ENCODE measurements at places on chromosomes 5 and 9.

- no peak for DNase-seq
These were observed 58.4 kb downstream of the PCSK1 start for GRCh38 chr5:96374653-96375052.

- DNase-seq = no peak
These were observed 115.6 kb downstream of the TRPM6 start for GRCh38 chr9:74772121-74772520.

DNA sequence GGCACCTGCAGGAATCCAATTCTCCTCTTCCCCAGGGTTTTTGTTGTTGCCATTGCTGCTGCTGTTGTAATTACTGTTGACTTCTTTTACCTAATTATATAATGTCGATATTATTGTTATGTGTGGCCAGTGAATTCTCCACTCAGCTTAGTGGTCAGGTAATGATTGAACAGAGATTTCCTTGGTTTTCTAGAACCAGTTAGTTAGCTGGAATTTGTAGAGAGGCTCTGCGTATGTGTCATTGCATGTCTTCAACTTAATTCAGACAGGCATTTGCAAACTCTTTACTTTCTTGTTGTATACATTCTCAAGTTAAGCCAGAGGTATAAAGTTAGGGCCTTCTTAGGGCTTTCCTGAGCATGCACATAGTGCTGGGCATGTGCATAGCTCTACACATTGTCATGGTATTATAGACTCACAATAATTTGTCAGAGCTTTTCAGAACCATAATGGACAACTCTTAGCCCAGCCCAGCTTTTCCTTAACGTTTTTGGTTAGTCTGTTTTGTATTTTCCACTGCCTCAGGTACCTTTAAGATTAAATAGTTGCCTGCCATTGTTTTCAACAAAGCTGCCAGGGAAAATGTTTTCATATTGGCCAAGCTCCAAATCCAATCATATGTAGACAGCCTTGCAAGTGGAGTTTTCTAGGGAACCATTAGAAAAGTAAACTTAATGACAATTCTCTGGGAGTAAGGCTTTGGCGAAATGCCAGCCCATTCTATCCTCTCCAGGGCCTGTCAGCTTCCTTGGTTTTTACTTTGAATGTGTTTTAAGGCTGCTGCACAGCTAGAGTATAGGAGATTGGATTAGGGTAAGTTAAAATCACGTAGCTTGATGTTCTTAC lies 68.1 kb downstream of the UBE2R2 start:
- no peak for DNase-seq

- no peak for DNase-seq
These were observed 157.5 kb downstream of the EBF1 start for GRCh38 chr5:158942217-158942616.

DNA sequence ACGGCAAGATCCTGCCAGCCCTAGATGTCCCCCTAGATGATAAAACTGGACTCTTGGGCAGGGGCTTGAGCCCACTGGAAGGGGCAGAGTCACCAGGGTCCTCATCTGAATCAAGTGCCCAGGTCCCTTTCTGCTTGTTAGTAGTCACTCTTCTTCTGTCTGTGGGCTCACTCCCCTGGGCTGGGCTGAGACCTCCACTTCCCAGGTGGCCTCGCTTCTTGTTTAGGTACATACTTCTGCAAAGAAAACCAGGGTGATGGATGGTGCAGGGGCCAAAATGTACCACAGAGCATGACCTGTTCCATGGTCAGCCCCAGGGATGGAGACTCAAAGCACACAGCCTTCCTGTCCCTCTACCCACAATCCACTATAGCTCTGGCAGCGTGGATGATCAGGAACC lies 845 bp upstream of the SLC46A2 start:
- no peak for DNase-seq

DNA sequence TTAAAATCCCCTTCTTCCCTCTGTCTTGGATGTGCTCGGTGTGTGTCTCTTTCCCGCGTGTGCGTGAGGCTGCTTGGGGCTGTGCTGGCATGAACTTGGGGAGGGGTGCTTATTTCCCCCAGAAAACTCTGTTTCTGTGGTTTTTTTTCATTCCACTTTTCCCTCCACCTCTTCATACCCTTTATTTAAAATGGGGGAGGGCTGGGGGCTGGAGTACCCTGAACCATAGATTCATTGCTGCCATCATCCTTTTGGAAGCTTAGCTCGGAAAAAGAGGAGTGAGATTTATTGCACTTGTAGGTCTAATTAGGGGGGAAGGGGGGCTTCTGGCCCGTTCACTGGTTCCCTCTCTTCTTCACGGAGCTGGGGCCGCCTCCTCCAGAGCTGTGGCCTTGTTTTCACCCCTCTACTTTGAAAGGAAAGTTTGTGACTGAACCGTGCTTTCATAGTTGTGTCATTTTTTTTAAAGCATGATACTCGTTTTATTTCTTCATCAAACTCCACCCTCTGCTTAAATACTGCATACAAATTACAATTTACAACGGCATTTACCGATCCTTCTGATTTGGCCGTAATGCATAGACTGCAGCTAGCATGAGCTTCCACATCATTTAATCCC lies 2.9 kb downstream of the NR2F1 start:
- no peak for DNase-seq

- no peak for DNase-seq
These were observed 167.9 kb upstream of the BRINP1 start for GRCh38 chr9:119537138-119537537.

- DNase-seq = no peak
These were observed 518.1 kb downstream of the AGTPBP1 start for GRCh38 chr9:85223506-85224125.

GRCh38 chr9:127494304-127494702 lies 43.0 kb downstream of the LRSAM1 start:
- no peak for DNase-seq

GRCh38 chr9:115687356-115687755 lies 466.2 kb upstream of the PAPPA start:
- DNase-seq = no peak

DNA sequence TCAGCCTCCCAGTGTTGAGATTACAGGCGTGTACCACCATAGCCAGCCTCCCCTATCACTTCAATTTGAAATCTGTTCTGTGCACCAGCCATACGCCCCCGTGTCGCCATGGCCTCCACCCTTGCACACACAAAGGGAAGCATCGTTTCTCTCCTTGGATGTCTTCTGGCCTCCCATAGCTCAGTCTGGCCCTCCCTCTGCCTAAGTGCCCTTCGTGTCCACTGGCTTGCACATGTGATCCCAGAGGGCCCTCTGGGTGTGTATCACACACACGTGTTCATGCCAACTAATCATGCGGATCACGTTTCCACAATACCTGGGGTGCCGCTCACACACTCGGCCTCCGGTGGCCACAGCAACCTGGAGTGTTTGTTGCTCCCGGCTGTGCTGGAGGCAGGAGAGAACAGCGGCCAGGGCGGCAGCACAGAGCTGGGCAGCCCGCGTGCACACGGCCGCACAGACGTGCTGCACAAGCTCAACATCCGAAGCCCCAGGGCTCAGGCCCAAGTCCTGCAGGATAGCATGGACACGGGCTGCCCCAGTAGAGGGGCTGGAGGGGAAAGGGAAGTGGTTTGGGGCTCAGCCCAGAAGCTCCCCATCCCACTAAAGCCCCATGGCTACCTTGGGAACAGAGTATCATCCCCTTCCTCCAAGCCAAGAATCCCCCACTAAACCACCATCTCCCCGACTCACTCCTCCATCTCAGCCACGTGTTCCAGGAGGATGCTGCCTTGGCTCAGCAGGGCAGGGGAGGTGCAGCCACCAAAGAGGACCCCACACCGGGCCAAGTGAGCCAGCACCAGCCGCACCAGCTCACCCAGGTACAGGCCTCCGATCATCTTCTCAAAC lies 10.9 kb downstream of the HK3 start:
- DNase-seq = no peak

- DNase-seq = no peak
These were observed 95.4 kb upstream of the DAB2 start for GRCh38 chr5:39520232-39520572.

DNA sequence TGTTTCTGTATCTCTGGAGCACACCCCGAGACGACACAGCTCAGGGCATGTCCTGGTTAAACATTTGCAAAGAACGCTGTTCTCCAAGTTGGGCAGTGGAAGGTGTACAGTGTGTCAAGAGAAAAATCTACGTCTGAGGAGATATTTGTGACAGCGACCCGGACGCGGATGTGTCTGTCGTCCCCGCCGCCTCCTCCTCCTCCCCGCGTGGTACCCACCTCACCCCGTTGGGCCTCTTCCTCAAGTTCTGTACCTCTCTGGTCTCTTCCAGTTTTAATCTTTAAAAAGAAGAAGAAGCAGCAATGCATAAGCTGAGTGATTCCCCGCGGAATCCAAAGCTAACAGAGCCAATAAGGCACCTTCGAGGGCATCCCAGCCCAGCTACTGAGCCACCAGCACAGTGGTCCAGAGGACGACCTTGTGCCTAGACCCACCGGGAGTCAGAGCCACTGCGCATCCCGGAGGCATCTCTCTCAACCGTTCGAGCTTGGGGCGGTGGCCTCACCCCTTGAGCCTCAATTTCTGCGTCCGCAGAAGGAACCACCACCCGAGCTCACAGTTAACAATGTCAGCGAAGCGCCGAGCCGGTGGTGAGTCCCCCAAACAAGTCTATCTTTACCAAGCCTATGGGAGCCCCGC lies 467 bp downstream of the C9orf78 start:
- DNase-seq = peak; percentile 7

DNA sequence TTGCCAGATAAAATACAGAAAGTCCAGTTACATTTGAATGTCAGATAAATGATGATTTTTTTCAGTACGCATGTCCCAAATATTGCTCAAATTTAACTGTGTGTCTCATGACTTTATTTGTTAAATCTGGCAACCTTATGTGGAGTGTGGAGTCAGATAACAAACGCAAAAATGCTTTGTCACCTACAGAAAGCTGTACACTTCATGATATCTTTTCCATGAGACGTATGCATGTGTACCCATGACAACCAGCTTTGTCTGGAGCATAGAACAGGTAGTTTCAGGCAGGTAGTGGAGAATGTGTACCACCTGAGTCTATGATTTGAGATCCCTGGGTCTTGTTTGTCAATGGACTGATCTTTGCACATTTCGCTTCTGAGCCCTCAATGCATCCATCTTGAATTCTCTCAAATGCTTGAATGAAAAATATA lies 105.5 kb upstream of the CPEB4 start:
- no peak for DNase-seq

DNA sequence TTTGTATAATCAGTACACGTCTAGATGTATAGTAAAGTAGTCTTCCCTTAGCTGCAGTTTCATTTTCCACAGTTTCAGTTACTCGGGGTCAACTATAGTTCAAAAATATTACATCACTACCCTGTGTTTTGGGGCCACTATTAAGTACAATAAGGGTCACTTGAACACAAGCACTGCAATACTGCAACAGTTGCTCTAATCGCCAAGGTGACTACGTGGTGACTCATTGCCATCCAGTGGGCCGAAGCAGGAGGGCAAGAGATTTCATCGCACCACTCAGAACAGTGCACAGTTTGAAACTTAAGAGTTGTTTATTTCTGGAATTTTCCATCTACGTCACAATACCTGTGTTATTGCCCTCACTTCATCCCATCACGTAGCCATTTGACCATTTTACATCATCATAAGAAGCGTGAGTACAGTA lies at the start of gene ARL14EPL:
Gene ARL14EPL (plus strand): TSS at position 379 of the 424 bp plus-strand sequence. CDS start 18,994 bp downstream, outside the sequence.
- peak; percentile 47 for DNase-seq

GRCh38 chr5:55600497-55601203 lies 65.9 kb upstream of the PLPP1 start:
- DNase-seq = no peak

GRCh38 chr5:128782446-128782845 lies 182.8 kb upstream of the SLC27A6 start:
- no peak for DNase-seq

DNA sequence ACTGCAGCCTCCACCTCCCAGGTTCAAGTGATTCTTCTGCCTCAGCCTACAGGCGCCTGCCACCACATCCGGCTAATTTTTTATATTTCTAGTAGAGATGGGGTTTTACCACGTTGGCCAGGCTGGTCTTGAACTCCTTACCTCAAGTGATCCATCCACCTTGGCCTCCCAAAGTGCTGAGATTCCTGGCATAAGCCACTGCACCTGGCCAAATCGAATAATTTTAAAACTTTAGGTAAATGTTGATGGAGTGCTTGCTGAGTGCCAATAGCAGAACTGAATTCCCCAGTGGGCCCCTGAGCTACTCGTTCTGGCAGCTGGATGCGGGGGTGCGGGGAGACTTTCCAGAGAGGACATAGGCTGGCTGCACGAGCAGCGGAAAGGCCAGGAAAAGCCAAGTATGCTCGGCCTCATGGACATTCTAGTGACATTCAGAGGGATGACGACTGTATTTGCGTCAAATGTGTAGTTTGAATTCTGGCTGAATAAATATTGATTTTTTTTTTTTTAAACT lies 16.8 kb downstream of the TRAF2 start:
- no peak for DNase-seq

GRCh38 chr5:142433526-142434321 lies 108.9 kb upstream of the SPRY4 start:
- DNase-seq = peak; percentile 46

DNA sequence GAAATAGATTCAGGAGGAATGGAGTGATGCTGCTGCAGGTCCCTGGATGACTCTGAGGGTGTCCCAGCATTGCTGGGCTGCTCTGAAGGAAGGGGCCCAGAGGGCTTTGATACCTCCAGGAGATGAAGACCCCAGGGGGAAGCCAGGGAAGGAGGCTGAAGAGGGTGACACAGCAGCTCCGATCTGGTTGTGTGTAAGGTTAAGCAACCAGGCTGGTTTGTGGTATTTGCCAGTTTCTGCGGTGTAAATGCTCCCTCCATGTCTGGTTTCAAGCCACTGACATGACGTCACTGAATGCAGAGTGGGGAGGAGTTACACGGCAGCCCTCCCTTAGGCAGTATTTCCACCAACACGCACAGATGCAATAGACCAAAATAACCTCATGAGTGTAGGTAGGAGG lies 40.0 kb upstream of the ORM1 start:
- no peak for DNase-seq

DNA sequence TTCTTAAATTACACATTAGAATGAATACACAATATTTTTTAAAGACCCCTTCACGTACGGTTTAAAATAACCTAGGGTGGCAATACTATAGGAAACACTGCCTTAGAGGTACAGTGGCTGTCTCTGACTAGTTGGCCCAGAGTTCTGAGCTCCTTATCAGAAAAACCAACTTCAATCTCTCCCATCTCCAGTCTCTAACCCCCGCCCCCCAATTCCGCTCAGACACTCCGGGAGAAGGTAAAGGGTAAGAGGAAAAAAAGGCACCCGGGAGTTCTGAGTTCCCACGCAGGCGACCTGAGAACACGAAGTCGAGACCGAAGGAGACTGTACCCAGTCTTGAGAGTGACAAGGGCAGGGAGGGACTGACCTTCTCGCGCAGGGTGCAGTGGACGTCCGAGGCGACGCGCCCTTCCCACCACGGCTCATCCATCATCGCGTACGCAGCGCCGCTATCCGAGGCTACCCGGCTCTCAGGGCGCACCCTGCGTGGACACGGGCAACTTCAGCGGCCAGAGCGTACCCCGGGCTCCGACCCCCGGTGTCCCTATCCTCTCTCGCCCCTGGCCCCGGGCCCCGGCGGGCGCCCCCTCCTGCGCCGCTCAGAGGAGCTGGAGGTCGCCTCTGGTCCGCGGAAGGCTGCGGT lies 752 bp downstream of the CCNJL start:
- no peak for DNase-seq
